Thymus (tissue), 14 donors: ENCODE measurements at places on chromosomes 11 and 22.
A peak's percentile ranks its signal among the peaks of the same experiment; 100 is the strongest.

- DNase-seq = no peak
- peak overlapping the region; percentile 29 for H3K4me3 ChIP-seq
- H3K27ac ChIP-seq = no peak overlapping the region
- H3K36me3 ChIP-seq = no peaks in the 10 kb centered on the region
These were observed 103.4 kb downstream of the BRD1 start for GRCh38 chr22:49724030-49724892.

DNA sequence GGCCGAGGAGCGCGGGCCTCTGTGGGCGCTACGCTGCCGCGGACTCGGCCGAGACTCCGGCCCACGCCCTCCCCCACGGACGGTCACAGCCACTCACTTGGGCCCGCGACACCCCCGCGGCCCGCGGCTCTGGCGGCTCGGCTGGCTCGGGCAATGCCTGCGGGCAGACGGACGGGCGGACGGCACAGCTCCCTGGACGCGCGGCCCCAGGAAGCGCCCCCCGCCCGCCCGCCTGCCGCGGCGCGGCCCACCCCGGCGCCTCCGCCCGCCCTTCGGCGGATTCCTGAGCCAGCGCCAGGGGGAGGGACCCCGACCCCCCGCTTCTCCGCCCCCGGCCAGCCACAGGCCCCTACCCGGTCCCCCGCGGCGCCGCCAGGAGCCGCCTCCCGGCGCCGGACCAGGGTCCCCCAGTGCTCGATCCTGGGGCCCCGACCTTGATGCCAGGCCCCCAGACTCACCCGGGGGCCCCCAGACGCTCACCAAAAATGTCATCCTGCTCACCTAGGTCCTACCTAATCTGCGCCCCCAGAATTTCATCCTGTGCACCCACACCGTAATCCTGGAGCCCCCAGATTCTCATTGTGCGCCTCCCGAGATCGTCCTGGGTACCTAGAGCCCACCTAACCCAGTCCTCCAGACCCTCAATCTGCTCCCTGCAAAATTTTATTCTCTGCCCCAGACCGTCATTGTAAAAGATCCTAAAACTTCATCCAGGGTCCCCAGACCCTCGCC is at the start of gene EFEMP2:
Gene EFEMP2 (minus strand): TSS at position 215 of the 732 bp plus-strand sequence. CDS start 446 bp downstream, outside the sequence.
- H3K4me3 ChIP-seq = peak within 1 kb of the TSS; percentile 62
- peaks cover 11% of the 10 kb centered on the region for H3K27me3 ChIP-seq
- DNase-seq = no peak
- H3K4me1 ChIP-seq = peaks cover 10% of the 10 kb centered on the region

GRCh38 chr11:120185706-120186455 is 25.0 kb upstream of the OAF start:
- no peaks in the 10 kb centered on the region for H3K36me3 ChIP-seq
- no peak for DNase-seq
- peaks cover 3% of the 10 kb centered on the region for H3K4me1 ChIP-seq
- H3K4me3 ChIP-seq = no peak overlapping the region
- no peaks in the 10 kb centered on the region for H3K27me3 ChIP-seq

- peak overlapping the region; percentile 93 for H3K4me3 ChIP-seq
- DNase-seq = no peak
- peaks cover 47% of the 10 kb centered on the region for H3K4me1 ChIP-seq
- H3K36me3 ChIP-seq = peaks cover 26% of the 10 kb centered on the region
These were observed 311 bp downstream of the BRD1 start for GRCh38 chr22:49827271-49827852.

DNA sequence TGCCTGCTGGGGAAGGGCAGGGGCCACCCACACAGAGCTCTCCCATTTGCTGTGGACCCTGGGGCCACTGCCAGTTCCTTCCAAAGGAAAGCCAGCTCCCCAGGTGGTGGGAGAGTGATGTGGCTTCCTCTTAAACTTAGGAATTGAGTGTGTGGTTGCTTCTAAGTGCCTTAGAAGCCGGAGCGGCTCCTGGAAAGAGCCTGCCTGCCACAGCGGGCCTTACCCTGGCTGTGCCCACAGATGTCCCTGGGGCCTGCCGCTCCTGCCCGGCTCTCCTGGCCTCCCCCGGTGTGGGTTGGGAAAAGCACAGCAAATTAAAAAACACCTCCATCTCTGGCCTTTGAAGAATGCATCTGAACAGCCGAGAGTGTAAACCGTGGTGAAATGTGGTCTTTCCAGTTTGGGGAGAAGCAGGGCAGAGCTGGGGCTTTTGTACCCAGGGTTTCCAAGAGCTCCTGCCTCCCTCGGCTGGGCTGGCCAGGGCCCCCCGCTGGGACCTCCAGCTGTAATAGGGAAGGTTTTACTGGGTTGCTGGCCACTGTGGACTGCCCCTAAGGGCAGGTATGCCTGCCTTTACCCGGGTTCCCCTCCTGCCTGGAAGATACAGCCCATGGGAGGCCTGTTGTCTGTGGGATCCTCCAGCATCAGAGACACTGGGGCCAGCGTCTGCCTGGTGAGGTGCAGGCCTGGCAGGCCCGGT is 30.2 kb downstream of the LRP5 start:
- DNase-seq = no peak
- H3K27ac ChIP-seq = peak overlapping the region; percentile 25
- H3K36me3 ChIP-seq = no peaks in the 10 kb centered on the region
- H3K27me3 ChIP-seq = no peaks in the 10 kb centered on the region

DNA sequence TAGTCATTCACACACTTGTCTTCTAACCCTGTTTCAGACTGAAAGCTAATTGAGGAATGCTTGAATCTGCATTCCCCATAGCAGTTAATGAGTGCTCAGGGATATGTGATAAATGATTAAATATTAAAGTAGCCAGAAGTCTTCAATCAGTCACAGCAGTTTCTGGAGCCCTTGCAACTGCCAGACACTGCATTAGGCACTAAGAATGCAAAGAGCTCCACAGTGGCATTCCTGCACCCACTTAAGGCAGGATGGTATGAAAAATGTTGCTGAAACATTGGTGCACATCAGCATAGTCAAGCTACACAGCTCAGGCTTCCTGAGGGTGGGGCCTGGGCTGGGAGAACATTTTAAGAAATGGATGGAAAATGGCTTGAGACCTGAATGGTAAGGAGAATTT is 6.5 kb downstream of the DTX4 start:
- peaks cover 11% of the 10 kb centered on the region for H3K27me3 ChIP-seq
- no peaks in the 10 kb centered on the region for H3K4me1 ChIP-seq
- no peak for DNase-seq
- H3K4me3 ChIP-seq = no peak overlapping the region
